ENCODE measurements at places on chromosomes 2 and 18. TPM values are rescaled to one million over a fixed set of nuclear protein-coding genes. Genes with fewer than 3 reads are reported as not detected.

DNA sequence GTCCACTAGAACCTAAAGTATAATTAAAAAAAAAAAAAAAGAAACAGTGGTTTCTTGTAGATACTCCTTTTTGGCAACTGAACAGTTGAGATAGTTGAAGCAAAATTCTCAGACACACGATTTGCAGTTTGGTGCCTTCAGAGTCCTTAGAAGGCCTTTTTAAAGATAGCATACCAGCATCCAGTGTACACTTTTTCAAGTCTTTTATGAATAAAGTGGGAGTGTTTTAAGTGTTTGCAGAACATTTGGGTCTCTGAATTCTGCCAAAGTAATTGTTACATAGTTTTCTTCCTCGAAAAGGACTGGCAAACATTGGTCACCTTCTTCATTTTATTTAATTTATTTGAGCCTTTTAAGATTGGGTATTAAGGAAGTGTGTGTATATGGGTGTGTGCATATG is 62.3 kb downstream of the SPTBN1 start:
- no peak for DNase-seq

- no peak for DNase-seq
Measured at GRCh38 chr18:62400916-62401315, 75.8 kb downstream of the TNFRSF11A start.

DNA sequence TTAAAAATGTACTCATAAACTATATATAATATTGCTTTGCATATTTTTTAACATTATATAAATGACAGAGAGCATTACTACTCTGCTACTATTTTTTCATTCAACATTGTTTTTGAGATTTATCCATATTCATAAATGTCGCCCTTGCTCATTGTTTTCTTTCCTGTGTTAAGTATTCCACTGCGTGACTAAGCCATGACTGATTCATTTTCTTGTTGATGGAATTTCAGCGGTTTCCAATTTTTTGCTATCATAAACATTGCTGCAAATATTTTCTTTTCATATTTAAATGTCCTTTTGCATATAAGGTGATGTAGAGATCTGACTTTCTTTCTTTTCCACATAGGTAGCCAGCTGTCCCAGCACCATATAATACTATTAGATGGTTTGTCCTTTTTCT is 57.6 kb downstream of the SFXN5 start:
- DNase-seq: no peak

DNA sequence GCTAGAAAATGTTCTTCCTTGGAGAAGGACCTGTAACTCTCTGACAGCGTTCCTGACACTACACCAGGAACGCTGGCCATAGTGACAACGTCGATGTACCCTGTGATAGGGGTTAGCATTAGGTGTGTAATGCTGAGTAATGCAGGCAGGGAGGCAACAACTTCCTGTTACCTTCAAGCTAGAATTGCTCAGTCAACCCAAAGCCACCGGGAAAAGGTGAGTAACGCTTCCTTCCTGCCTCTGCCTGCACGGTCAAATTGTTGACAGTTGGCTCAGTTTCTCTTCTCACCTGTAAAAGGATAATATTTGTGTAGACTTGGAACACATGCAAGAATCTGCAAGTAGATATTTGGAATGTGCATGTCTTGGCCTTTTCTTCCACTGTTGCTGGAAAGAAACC is 12.7 kb downstream of the FAM110C start:
- DNase-seq: no peak

DNA sequence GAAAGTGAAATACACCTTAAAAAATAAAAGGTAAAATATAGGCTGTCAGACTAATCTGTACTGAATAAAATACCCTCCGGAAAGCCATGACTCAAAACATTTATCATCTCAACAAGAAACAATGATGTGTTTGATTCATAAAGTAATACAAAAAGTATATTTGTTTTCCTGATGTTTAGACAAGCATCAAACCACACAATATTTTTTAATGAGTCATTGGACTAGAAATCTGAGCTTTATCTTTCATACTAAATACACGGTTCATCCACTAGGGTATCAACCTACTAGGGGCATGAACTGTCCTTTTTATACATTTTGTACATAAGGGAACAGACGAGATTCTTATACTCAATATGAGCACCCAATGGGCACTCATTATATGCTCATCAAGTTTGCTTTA is 31.3 kb downstream of the CD226 start:
- DNase-seq: no peak

DNA sequence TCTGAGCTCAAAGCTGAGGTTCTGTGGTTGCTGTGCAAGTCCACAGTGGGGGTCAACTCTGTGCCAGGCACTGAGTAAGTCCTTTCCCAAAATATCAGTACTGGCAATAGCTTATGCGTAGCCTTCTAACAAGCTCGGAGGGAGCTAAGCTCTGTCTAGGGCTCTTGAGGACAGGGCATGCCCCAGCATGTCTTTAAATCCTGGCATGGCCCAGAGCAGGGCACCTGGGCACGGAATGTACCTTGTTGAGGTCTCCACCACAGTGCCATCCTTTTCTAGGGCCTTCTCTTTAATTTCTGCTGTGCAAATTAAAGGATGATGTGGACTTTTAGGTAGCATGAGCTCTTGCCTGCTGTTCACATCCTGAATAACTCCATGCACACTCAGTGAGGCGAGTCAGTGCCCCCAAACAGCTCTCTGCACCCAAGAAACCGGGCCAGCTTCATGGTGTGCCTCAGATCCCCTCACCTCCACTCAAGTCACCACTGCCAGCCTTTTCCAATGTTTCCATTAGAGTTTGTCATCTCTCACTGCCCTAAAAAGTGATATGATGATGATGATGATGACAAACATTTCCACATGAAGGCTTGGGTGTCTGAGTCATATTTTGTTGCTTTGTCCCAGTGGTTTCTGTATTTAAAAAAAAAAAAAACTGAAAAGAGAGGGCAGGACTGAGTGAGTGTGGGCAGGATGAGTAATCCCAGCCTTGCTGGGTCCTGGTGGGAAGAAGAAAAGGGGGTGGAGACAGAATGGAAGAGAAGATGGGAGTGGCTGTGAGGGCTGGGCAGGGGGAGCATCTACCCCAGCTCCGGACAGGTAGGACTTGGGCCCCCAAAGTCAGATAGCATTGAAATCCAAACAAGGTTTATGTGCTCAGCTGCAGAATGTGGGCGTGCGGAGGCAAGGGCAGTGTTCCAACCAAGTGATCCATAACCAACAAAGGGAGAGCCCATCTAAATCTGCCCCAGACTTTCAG is 78.9 kb downstream of the ZBTB7C start:
- DNase-seq: no peak

DNA sequence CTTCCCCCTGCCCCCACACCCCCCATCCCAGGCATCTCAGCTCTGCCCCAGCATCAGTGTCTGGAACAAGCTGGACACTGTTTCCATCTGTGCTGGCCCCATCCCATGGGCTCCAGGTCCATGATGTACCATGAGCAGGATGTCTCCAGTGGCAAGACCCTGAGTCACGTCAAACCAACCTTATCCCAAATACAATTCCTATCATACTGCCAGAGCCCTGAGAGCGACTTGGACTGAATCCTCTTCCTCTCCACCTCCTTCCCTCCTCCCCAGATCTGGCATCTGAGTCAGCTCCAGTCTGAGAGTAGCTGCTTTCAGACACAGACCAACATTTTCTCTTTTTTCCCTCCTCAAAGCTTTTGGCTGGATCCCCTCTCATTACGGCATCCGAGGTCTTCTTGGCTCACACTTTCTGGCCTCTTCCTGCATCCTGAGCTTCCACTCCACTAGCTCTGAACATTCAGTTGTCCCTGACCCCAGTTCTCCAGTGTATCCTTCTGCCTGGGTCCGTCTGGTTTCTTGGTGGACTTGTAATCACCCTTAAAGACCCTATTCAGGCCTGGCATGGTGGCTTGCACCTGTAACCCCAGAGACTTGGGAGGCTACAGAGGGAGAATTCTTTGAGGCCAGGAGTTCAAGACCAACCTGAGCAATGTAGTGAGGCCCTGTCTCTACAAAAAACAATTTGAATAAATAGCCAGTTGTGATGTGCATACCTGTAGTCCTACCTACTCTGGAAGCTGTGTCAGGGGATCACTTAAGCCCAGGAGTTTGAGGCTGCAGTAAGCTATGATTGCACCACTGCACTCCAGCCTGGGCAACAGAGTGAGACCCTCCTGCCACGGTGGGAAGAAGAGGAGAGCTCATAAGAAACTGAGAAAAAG is 68.3 kb downstream of the ACKR3 start:
- no peak for DNase-seq

DNA sequence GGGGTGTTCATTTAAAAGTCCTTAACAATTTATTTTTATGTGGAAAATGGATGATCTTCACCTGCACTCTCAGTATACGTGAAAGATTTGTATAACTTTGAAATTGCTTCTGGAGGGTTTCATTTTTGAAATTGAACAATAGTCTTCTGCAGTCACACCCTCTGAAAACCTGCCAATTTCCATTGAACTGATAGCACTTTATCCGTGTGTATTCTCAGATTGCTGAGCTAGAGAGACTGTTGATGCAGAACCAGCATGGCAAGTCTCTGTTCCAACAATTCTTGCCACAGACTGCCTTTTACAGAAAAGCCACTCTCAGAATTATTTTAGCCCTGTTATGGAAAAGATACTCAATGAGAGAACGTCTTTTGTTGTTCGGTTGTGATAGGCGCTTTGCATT is 6.6 kb upstream of the GULP1 start:
- no peak for DNase-seq

DNA sequence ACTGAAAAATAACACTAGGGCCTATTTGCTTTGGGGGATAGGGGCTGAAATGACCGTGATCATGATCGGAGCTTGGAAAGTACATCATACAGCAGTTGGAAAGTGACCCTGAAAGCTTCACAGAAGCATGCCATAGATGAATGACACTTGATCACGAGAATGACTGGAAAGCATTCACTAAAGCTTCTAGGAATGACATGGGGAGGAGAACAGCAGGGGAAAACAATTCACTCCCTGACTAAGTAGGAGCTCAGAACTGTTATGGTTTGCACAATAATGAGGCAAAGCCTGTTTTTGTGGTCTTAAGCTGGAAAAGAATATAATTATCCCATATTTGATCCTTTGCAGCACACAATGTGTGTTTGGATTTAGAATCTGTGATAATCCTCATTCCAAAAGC is 237.5 kb downstream of the NOL4 start:
- DNase-seq: no peak

DNA sequence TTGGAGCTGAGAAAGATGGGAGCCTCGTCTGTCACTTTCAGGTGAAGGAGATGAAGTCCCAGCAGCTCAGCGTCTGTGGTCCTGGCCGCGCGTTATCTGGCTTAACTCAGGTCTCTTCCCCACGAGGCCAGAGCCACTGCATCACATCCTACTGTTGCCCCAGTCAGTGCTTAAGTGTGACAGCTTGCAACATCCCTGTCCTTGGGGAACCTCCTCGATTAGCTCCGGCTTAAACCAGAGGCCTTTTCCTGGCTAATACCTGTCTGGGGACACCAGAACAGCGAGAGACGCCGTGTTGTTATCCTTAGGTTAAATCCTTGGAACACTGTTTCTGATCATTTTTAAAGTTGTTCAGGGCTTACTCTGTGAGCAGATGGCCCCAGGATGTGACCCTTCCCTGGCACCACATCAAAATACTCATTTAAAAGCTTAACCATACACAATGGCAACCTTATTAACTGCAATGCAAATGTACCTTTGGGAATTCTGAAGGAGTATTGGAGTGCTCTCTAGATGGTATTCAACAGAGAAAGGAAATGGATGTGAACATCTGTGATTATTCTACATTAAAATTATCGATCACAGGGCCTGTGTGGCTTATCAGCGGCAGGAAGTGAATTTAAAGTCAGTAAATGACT is 61.2 kb upstream of the SPP2 start:
- DNase-seq: no peak

DNA sequence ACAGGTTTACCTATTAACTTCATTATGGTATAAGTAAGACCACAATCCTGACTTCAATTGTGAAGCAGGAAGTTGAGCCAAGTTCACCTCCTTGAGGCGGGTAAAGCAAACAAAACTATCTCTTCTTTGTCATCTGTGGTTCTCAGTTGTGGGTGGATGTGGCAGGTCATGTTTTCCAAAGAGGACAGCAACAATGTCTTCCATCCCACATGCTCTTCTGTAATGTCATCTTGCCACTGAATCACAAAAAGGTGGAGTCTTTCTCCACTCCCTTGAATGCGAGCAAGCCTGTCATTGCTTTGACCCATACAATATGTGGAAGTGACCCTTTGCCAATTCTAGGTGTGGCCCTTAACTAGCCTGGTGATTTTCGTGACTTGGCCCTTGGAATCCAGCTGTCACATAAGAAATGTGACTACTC is 98.7 kb downstream of the GRB14 start:
- DNase-seq: no peak

GRCh38 chr2:237025090-237025865 is 60.4 kb upstream of the COPS8 start:
- DNase-seq: no peak

DNA sequence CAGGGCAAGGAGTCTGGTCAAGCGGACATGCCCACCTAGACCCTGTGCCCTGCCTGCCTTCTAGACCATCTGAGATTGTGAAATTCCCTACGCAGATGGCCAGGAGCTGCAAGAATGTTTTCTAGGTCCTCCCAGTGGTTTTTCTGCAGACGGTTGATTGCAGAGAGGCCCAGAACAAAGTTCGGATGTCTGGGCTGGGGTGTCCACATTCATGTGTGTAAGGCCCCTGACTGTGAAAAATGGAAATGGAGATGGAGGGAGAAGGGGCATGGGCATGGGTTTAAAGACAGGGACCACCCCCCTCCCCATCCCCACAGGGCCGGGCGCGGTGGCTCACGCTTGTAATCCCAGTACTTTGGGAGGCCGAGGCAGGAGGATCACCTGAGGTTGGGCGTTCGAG is 11.8 kb downstream of the ARHGAP25 start:
- no peak for DNase-seq

DNA sequence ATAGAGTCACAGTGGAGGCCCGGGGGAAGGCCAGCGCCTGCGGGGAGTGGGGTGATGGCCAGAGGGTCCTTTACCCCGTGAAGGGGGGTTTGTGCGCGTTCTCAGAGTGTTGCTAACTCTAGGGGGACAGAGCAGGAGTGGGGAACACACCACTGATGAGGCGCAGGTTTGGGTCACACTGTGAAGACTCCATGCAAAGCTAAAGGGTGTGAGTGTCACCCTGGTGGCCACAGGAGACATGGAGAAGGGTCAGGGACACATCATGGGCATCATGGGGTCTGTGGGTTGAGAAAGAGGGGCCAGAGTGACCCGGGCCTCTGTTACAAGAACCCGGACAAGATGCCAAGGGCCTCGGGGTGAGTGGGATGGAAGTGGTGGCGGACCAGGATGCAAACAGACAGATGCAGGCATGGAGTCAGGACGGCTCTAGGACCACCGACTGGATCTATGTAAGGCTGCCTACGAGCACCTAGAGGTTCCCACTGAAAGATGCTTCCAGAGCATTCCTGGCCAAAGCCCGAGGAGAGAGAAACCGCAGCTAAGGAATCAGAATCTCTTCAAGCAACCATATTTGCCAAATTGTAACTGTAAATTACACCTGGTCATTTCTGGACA is 84.3 kb downstream of the PXDN start:
- DNase-seq: peak; percentile 17

The ORC2 gene
- total RNA-seq: 20.4 TPM

The FBXO48 gene
- total RNA-seq: 1.1 TPM

The EVA1A gene
- 0.97 TPM for total RNA-seq

The PRKAG3 gene
- not detected for total RNA-seq

The ME2 gene
- 92.6 TPM for total RNA-seq

The LINC00305 gene
- not detected for total RNA-seq

The CDK5R2 gene
- not detected for total RNA-seq
